Amniotic epithelial cell (primary cell): ENCODE measurements at places on chromosomes 1 and 21.

DNA sequence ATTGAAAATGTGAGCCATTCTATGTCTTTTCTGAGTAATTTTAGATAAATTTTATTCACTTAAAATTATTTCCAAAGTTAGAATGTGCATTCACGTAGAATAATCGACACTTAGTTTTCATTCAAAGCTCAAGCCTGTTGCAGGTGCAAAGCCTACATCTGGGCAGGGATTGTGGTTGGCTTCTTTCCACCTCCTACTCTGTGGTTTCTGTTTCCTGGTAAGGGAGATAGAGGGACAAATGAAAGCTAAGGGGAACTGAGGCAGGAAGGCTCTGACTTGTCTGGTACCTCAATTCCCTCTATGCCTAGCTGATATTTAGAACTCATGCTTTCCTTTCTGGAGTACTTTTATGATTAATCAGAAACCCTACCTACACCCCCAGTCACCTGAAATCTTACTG, 251.2 kb upstream of the DPYD start:
- no peak for DNase-seq

DNA sequence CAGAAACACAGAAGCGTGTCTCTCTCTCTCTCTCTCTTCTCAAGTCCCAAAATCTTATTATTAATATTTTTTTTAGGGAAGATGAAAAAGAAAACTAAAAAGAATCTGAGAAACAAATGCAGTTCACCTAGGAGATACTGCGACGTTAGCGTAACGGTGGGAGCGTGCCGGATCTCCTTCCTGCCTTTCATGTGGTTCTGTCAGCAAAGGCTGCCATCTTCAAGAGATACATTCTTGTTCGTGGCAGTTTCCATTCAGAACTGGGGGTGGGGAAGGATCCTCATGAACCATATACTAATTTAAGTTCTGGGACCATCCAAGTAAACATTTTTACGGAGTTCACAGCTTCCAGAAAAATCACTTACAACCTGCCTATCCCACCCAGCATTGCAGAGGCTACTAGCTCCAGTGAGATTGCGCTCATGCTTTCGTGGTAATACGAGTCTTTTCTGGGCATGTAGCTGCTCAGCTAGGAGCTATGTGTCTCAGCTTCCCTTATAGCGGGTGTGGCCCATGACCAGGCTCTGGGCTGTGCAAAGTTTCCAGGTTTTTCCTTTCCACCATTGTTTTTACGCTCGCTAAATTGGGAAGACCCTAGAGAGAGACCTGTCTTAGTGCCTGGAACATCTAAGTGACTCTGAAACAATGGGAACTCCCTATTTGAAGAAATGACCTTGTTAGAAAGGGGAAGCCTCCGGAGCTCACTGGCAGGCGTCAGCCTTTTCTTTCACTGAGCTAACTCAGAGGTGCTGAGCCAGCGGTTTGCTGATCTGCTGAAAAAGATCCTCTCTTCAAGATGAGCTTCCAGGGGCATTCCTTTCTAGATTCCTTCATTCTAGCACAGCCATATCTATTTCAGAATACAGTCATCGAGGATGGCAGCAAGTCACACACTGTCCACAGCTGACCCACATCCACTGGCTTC, 17.3 kb downstream of the SLAMF1 start:
- DNase-seq = no peak

- peak; percentile 57 for DNase-seq
These were observed 236.9 kb upstream of the NRIP1 start for GRCh38 chr21:15301736-15302135.

DNA sequence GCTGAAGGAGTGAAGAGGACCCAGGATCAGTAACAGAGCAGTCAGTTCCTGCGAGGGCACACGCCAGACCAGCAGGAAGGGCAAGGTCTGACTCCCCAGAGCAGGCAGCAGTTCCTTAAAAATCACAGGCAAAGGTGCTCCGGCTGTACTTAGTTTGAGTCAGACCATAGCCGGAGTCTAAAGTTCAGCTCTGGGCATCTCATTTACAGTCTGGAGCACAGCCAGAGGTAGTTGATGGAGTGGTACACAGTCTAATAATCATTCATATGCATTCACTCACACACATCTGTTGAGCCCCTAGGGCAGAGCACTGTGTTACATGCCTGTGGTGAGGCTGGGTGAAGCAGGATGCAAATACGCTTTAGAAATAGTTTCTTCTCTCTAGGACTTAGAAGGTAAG, 7.3 kb upstream of the AMIGO1 start:
- DNase-seq = no peak

DNA sequence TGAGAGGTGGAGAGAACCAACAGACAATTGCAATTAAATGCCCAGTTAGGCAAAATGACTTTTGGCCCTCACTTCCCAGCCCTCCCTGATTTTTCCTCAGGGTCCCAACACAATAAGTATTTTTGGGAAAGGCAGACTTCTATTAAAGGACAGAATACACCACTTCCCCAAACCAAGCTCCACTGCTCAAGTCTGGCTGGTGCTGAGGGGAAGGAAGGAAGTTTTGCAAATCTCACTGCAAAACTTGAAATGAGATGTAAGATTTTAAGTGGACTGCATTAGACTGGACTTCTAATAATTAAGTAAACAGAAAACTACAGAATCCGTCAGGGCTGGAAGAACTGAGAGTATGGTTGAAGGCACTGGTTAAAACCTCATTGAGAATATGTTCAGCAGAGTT, 32.2 kb upstream of the CD1D start:
- DNase-seq = no peak

DNA sequence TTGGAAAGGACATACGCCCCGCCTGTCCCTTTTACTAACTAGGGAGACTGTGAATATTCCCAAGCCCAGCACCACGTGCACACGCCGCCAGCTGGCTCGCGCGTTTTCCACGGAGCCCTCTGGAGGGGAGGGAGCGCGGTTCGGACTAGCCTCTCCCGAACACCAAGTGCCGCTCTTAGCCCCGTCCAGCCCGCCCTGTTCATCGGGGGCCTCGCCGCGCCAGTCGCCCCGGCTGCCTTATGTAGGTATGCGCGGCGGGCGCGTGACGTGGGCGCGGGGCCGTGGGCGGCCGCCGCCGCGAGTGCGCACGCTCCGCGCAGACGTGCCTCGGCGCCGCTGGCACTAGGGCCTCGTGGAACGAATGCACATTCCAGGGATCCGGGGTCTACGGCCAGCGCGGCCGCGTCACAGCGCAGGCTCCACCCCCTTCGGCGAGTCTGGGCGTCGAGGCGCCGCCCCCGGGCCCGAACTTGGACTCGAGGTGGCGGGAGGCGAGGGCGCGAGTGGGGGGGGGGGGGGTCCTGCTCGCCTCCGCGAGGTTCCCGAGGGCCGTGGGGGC, 767 bp upstream of the IRF2BP2 start:
- peak; percentile 94 for DNase-seq

DNA sequence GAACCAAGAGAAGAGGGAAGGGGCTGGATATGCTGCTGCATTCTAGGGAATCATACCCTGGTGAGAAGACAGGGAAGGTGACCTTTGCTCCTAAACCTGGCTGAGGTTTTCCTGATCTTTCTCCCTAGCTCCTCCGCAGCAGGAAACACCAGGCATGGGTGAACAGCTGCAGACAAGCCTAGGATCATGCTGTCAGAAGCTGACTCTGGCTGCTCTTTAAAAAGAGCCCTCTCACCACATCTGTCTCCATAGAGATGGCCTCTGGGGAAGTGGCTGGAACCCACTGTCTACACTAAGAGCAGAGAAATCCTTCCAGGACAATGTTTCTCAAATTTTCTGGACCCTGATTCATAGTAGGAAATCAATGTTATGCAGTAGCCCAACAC, 57.6 kb downstream of the CD34 start:
- no peak for DNase-seq

GRCh38 chr1:3625151-3625907, 514 bp downstream of the TPRG1L start:
- DNase-seq = peak; percentile 49

- DNase-seq = no peak
These were observed 101.0 kb downstream of the HMCN1 start for GRCh38 chr1:185835191-185835590.

- no peak for DNase-seq
These were observed 34.2 kb downstream of the CNN3 start for GRCh38 chr1:94892604-94893254.

DNA sequence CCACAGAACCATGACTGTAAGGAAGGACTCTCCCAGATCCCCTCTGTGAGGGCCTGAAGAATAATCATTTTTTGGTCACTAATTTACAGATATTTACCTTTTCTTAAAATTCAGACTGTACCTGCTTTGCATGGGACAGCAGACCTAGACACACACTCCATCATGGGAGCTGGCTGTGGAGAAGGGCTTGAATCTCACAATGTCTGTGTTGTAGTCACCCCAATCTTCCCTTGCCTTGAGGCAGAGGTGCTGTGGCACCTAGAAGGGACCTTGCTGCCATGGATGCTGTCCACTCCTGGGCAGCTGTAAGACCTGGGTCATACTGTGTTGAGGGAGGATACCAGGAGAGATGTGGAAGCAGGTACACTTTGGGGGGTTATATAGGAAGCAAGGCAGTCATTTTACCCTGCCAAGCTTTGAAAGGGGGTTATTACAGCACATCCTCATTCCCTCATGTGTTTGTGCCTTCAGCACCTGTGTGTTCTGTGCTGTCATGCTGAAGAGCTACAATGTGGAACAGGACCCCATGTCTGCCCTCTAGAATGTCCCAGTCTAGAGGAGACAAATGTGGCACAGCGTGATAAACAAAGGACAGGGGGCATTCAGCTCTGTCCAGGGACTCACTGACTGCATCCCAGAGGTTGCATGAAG, 27.1 kb downstream of the TRAF5 start:
- DNase-seq = no peak

DNA sequence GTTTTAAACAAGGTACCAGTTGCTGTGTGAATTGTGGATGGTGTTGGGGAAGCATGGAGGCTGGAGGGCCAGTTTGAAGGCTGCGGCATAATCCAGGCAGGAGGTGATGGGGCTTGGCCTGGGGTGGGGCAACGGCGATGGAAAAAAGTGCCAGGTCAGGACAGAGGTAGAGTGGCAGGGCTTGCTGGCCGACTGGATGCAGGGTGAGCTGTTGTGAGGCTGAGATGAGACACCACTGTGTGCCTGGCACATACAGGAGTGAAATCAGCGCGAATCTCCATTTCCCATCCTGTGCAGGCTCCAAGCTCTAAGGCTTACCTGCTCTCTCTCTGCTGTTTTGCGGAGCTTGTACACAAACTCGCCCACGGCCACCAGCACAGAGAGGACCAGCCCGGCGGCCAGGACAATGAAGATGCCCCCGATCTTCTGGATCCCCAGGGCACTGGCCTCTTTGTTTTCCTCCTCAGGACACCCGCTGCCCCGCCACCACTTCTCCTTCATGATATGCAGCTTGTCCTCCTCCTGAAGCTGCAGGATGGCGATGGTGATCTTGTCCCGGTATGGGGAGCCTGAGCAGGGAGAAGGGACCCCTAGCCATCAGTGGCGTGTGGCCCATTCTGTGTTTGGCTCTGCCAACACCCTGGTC, 229.5 kb downstream of the GRIK3 start:
- DNase-seq = no peak

GRCh38 chr1:117267232-117267774, 56.6 kb upstream of the VTCN1 start:
- DNase-seq = no peak

DNA sequence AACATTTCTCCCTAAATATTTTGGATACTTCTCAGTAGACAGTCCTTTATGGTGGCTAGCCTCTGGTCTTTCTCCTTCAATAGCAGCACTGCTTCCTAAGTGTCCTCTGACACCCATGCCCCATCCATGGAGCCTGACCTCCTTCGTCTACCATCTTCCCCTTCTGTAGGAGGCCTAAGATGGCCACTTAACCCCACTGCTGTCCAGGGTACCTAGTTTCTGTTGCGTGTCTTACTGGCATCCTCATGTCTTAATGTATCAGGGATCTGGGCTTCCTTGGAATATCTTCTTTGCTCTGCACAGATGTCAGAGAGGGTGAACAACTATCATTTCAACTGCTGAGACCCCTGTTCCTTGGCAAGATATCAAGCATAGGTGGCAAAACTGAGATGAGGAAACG, 5.4 kb upstream of the KIRREL1 start:
- no peak for DNase-seq

DNA sequence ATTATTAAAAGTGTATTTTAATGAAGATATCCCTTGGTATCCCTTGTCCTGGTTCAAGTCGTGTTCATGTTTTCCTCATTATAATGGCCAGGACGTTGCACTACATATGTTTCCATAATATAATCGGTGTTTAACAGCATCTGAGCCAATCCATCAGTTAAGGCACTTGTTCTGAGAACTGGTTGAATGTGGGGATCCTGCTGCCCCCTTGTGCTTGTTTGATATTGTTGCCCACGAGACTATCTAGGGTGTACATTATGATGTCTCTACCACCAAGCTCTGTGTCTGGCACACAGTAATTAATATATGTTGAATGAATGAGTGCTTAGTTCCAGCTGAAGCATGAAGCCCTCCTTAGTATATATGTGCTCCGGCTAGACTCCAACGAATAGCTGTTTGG, 193.0 kb downstream of the CACNA1E start:
- no peak for DNase-seq

- DNase-seq = no peak
These were observed 44.3 kb upstream of the CCDC27 start for GRCh38 chr1:3707939-3708328.

- DNase-seq = peak; percentile 14
These were observed 104.8 kb downstream of the TOMM20 start for GRCh38 chr1:235023711-235024439.

DNA sequence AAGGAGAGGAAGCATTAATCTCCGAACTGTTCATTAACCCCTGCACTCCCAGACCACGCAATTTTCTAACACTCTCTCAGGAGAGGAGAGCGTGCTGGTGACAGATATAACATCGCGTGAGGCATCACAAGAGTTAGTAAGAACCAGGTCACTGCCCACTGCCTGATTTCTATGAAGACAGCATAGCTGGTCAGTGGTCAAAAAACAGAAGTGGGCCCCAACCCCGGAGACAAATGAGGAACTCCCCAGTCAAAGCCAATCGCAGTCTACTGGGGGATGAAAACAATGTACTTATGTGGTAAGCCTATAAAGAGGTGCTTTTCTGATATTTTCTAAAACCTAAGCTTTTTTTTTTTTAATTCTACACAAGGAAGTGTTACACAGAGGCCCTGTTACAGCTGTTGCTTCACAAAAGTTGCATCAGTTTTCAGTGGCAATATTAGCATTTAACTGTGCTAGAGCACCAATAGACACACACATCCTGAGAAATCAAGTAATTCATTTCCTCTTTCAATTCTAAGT, 231.8 kb upstream of the IRF2BP2 start:
- peak; percentile 38 for DNase-seq

DNA sequence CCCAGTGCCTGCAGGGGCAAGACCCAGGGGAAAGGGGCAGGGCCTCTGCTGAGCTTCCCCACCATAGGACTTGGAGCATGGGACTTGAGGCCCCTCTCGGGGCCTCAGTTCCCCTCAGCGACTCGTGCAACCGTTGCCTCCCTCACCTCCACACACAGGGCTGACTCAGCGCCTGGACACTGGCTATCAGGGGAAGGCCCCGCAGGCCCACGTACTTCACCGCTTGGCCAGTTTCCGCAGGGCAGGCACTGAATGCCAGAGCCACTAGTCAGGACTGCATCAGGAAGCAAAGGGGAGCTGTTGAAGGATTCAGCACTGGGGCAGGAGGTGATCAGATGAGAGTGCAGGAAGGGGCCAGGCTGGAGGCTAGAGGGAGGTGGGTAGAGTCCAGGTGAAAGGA, 15.5 kb upstream of the FAM131C start:
- DNase-seq = peak; percentile 92

GRCh38 chr1:1614204-1614953, 921 bp upstream of the MIB2 start:
- DNase-seq = peak; percentile 99
